ENCODE measurements at places on chromosomes 12 and 14.
A peak's percentile ranks its signal among the peaks of the same experiment; 100 is the strongest.

- DNase-seq: no peak
These were observed 6.6 kb downstream of the TTC9 start for GRCh38 chr14:70648346-70648745.

DNA sequence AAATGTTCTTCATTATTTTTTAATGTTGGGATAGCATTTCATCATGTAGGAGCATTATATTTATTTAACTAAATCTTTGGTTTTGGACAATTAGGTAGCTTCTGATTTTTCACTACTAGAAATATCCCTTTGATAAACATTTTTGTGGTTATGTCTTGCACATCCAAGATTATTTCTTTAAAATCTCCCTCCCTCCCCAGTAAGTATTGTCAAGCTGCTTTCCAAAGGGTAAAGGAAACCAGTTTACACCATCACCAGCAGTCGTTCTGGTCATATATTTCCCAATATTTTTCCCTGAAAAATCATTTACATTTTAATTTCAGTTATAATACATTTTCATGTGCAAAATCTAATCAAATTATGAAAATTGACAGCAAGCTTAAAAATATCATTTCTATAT lies 11.1 kb downstream of the CD69 start:
- DNase-seq: no peak

GRCh38 chr12:91053951-91054715 lies 3.7 kb downstream of the KERA start:
- no peak for DNase-seq

- no peak for DNase-seq
These were observed 48.4 kb downstream of the ELK3 start for GRCh38 chr12:96242597-96242996.

GRCh38 chr12:115572440-115572839 lies 705.1 kb downstream of the MED13L start:
- DNase-seq: peak; percentile 13

GRCh38 chr12:90216020-90216552 lies 507.4 kb upstream of the ATP2B1 start:
- DNase-seq: no peak

Measured in head of caudate nucleus (tissue), 42 donors.